ENCODE measurements at places on chromosomes 12 and 14.

- no peak for DNase-seq
Measured at GRCh38 chr14:50728836-50729235, 60.7 kb upstream of the SAV1 start.

DNA sequence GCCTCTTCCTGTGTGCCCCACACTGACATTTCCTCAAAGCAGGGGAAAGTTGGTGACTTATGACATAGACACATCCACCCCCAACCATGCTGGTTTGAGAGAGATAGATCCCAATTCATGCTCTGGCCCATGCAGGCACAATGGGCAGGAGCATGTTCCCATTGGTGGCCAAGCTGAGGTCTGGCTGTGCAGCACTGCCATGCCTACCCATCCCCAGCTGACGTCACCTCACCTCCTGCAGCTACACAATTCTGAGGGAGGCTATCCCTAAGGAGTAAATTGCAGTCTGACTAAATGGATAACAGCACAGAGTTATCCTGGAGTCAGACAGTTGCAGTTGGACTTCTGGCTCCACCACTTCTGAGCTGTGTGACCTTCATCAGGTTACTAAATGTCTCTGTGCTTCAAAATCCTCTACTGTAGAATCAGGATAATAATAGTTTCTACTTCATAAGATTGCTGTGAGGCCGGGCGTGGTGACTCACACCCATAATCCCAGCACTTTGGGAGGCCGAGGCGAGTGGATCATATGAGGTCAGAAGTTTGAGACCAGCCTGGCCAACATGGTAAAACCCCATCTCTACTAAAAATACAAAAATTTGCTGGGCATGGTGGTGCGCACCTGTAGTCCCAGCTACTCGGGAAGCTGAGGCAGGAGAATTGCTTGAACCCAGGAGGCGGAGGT lies 323.9 kb downstream of the BCL11B start:
- DNase-seq = no peak

DNA sequence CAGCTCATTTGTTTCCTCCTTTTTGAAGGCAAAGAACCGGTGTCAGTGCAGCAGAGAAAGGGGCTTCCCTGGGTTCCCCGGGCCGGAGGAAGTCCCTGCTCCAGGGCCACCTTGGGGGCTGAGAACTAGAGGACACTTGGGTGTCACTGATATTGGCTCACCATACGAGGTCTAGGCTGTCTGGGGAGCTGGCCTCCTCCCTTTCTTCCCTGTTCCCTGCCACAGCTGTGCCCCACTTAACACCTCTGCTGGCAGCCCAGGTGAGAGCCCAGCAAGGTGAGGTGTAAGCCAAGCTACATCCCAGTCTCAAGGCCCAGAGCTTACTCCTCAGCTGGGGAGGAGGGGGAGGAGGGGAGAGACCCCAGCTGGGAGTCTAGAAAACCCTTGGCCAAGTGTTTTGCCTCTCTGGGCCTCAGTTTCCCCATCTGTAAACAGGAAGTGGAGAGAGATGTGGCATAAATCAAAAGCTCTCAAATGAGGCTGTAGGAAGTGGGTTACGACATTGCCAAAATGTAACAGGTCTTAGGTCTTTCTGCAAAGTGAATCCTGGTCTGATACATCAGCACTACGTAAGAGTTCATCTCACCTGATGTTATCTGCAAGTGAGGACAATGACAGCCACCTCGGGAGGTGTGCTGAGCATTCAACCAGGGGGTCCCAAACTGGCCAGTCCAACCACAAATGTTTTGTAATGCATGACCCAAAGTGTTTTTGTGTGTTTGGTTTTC lies 25.5 kb downstream of the RASAL1 start:
- DNase-seq = no peak

DNA sequence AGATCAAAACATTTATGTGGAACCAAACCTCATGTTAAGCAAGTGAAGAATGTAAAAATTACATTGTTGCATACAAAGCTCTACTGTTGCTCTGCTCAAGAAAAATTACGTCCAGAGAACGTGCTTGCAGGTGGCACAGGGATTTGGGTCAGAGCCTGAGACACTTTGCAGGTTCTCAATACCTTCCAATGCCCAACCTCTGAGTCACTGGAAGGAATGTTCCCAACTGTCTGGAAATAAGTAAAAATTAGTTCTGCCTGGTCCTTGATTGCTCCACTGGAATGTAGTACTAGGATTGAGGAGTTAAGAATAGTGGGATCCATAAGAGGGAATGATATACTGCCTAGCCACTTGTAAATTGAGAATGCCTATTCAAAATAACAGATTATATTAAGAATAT lies 2.8 kb upstream of the IFNG start:
- DNase-seq = no peak

DNA sequence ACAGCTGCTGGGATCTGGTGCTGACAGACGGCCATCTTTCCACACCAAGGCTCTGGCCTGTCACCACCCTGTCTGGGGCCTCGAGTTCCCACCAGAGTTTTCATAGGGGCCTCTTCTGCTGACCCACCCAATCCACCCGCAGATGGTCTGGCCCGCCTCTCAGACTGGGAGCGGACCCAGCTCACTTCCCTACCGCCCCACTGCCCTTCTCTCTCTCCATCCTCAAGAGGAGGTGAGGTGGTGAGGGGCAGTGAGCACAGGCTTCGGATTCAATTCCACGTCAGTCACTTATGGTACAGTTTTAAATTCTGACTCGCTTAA lies 12.3 kb upstream of the RPS6KL1 start:
- DNase-seq = no peak

- DNase-seq = no peak
Measured at GRCh38 chr12:2835691-2836403, 1.0 kb upstream of the NRIP2 start.

- no peak for DNase-seq
Measured at GRCh38 chr12:13537623-13538022, 341.1 kb downstream of the EMP1 start.

DNA sequence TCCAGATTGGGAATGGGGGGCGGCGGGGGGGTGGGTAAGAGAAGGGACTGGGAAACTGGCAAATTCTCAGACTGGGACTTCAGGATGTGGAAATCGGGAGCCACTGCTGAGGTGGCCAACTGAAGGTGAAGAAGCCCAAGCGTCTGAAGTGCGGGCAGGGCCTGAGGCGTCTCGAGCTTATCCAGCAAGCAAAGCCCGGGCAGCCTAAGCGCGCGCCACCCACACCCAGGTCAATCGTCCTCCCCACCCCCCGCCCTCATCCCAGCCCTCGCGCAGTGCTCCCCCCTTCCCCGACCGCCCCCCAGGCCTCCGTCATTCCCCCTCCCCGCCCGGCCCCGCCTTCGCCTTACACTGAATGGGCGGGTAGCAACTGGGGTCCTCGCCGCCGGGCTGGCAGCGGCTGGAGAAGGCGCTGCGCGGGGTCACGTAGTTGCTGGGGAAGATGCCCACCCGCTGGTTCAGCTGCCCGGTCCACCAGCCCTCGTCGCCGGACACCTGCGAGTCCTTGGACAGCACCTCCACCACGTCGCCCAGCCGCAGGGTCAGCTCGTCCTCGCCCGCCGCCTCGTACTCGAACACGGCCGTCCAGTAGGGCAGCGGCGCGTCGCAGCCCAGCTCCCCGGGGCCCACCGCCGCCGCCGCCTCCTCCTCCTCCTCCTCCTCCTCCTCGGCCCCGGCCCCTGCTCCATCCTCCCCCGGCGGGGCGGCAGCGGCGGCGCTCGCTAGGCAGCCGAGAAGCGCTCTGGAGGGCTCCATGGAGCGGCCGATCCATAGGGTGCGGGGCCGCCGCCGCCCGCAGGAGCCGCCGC lies 693 bp downstream of the MAP3K9 start:
- DNase-seq = no peak

GRCh38 chr12:116484807-116485206 lies 74.4 kb upstream of the MAP1LC3B2 start:
- DNase-seq = no peak

DNA sequence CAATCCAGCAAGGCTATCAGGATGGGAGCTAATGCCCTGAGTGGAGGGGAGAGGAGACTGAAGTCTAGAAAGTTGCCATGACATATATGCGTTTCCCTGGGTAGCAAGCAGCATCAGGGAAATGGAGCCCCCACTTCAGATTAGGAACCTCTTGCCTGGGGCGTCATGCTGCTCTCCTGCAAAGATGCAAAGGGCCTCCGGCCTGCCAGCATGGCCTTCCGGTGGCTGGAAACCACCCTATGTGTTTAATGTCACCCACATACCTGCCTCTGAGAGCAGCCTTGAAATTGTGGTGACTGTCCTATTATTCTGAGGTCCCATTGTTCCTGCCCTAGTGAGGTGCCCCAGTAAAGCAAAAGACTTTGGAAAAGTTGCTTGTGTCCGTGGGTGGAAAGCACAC lies 10.0 kb upstream of the IFI27L2 start:
- DNase-seq = no peak

DNA sequence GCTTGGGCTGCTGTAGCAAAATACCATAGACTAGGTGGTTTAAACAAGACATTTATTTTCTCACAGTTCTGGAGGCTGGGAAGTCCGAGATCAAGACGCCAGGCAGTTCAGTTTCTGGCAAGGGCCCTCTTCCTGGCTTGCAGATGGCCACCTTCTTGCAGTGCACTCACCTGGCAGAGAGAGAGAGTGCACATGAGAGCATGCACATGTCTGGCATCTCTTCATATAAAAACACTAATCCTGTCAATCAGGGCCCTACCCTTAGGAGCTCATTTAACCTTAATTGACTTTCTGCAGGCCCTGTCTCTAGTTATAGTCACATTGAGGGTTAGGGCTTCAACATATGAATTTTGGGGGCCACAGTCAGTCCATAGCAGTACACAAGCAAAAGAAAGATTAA lies 12.4 kb upstream of the EVL start:
- no peak for DNase-seq

DNA sequence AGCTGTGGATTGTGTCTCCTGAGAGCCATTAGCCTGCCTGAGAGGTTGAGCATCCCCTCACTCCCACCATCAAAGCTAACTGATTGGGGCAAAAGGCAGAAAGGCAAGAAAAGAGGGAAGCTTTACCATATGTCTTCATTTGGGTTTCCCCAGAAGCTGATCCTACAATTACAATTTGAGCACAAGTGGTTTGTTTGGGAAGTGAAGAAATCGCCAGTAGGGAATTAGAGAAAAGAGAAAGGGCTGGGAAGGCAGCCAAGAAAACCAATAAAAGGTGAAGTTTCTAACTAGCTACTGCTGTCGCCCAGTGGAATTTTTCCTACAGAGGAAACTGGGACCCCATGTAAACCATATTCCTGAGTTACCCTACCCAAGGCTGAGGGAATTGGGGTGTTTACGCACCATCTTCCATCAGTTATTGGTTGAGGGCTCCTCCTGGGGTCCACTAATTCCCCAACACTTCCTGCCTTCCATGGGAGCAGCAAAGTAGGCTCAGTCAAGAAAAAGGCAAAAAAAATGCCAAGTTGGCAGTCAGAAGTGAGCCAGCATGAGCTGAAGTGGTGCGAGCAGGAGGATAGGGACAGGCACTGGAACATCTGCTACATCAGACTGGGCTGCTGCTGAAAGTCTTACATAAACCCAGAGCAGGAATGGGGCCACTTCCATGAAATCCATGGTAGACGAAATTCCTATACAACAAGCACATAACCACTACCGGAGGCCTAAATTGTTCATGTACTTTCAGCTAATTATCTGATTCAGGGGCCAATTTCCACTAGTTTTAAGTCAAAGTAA lies 17.3 kb downstream of the KCNK10 start:
- no peak for DNase-seq
